ENCODE measurements at places on chromosomes 7 and 10. TPM values are rescaled to one million over a fixed set of nuclear protein-coding genes. Genes with fewer than 3 reads are reported as not detected.
A peak's percentile ranks its signal among the peaks of the same experiment; 100 is the strongest.

- DNase-seq: no peak
- no peak overlapping the region for H3K4me3 ChIP-seq
- H3K27me3 ChIP-seq: no peaks in the 10 kb centered on the region
These were observed 71.8 kb upstream of the PIK3CG start for GRCh38 chr7:106793015-106793975.

- no peaks in the 10 kb centered on the region for H3K4me1 ChIP-seq
- no peak overlapping the region for H3K27ac ChIP-seq
- H3K27me3 ChIP-seq: no peaks in the 10 kb centered on the region
- H3K36me3 ChIP-seq: no peaks in the 10 kb centered on the region
- no peak for DNase-seq
These were observed 449.1 kb downstream of the KCNMA1 start for GRCh38 chr10:77188521-77188920.

DNA sequence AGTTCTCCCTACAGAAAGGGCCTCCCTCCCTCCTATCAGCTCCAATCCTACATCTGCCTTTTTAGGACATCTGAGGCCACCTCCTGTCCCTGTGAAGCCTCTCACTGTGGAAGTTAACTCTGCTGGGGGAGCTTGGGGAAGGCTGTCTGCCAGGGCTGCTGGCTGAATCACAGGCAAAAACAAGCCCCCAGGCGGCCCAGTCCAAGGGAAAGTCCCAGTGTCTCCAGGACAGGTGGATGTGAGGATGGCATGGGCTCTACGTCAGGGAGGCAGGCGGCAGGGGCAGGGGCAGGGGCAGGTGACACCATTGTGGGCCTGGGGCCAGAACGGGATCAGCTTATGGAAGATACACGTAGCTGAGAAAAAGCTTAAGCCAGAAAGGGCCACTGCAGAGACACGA, 240.2 kb downstream of the MAD1L1 start:
- DNase-seq: peak; percentile 46
- no peaks in the 10 kb centered on the region for H3K36me3 ChIP-seq
- H3K27ac ChIP-seq: no peak overlapping the region

DNA sequence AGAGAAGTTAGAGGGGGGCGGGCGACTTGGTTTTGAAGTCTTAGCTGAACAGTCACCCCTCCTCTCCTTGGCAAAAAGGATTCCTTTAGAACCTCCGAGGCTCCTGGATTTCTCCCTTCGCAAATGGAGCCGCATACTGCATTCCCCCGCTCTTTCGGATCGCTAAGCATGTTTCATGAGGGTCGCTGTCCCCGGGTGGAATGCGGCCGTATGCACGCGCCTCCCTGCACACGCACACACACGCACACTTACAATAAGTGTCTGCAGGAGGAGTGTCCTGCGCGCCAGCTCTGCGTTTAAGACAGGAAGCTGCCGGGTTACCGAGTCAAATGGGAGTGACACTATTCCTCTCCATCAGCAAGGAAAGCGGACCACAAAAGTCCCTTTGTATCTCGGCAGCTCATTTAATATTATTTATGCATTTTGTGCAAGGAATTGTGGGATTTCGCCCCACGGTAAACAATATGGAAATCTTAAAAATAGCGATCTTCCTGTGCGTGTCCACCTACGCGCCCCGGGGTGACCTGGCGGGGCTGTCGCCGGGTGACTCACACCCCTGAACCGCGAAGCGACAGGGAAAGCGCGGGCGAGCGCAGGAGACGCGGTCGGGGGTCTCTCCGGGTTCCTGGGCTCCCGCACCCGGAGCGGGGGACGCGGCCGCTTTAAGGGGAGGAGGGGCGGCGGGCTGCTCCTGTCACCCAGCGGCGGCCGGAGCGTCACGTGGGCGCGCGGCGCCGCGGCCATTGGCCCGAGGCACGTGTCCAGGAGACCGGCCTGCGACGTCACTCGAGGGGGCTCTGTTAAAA, 988 bp upstream of the EN2 start:
- peaks cover 96% of the 10 kb centered on the region for H3K27me3 ChIP-seq
- peaks cover 11% of the 10 kb centered on the region for H3K4me1 ChIP-seq
- H3K36me3 ChIP-seq: no peaks in the 10 kb centered on the region

Gene MINDY3
- 8.1 TPM for polyA plus RNA-seq

Gene PDE1C
- polyA plus RNA-seq: 35.3 TPM

Gene SPDYE2B
- polyA plus RNA-seq: not detected

Measured in heart left ventricle (tissue), 16 donors.